ENCODE measurements at places on chromosomes 3 and 15. TPM values are rescaled to one million over a fixed set of nuclear protein-coding genes. Genes with fewer than 3 reads are reported as not detected.

GRCh38 chr3:78614486-78614885 lies 1153.3 kb downstream of the ROBO1 start:
- DNase-seq: no peak

DNA sequence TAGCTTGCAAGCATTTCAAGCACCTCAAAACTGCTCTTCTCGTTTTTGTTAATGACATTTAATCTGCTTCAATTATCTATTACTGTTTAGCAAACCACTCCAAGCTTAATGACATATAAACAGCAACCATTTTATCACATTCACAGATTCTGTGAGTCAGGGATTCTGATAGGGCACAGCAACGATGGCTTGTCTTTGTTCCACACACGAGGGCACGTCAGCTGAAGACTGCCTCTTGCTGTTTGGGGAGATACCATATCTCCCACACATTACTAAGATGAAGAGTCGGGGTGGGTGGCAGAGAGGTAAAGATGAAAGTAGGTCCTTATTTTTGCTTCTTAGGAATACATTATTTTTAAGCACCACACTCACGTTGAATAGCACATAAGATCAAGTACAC lies 19.3 kb downstream of the CPOX start:
- no peak for DNase-seq

Gene PRSS50
- not detected for total RNA-seq

GRCh38 chr3:126034481-126035361 lies 49.2 kb downstream of the SLC41A3 start:
- DNase-seq: no peak

Gene CDCP1
- not detected for total RNA-seq

DNA sequence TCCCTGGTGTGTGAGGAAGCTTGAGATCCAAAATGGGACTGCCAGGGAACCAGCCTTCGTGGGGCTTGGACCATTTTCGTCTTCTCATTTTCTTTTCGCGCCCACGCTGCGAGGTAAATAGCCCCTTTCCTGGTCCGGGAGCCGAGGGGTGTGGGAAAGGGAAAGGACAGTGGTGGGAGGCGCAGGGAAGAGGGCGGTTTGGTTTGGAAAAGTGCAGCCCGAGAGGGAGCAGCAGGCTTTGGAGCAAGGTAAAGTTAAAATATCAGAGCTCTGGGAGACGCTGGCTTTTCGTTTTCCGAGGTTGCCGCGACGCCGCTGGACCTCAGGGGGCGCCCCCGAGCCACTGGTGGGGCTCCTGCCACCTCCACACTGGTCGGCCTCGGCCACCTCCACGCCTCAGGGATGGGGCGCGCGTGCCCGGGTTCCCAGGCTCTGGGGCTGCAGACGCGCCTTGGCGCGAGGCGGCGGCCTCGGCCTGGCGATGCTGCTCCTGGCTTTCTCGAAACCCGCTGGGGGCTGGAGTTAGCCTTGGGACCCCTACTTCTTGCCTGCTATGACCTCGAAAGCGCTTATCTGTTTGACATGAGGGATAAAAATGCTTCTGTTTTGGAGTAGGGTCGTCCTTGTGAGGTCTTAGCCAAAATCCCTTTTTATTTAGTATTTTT lies 3.2 kb downstream of the PTPRG start:
- DNase-seq: peak; percentile 34

DNA sequence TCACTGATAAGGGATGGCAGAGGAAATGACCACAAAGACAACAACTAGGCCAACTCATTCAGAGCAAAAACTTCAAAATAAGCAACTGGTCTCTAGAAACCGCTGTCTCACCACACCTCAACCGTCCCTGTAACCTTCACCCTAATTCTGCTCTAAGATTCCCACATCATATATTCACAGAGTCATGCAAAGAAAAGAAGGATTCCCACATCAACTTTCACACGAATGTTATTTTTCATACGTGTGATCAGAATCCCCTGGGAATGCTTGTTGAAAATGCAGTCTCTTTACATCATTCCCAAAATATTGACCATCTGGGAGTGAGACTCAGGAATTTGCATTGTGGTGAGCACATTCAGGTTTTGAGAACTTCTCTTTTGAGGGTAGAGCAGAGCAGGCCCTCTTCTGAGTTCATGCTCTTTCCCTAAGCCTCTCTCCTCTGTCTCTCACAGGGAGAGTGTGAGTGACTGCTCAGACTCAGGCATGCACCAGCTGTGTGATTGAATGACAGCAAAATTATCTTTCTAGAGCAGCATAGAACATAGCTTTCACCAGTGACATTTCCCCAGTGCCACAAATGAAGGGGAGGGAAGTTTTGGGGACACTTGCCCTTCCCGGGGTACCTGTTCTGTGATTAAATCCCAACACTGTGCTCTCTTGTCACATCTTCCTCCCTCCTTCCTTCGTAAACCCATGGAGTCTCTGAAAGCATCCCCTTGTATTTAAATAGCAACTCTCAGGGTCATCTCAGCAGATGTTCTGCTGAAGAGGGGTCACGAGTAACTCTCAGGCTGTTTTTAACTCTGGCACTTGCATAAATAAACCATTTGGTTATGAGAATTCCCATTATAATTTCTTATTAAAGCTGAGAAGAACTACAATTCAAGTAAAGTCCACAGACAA lies 170.9 kb downstream of the PLCL2 start:
- no peak for DNase-seq

DNA sequence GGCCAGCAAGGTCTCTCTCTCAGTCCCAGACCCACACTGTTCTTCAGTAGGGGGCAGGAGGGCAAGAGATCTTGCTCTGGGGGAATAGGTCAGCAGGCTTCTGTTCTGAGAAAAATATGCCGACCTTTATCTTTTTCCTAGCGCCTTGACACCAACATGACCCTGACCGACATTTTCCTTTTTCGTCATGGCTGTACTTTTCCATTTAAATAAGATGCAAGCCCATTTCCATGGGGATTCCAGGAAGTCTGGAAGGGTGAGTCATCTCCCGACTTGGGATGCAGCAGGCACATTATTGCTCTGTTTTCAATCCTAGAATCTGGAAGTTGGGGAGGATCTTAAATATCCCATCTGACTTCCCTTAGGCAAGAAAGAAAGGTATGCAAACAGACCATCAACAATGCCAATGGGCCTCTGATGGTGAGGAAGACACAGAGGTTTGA lies 261.5 kb upstream of the LRTM1 start:
- DNase-seq: peak; percentile 7

- no peak for DNase-seq
Observed at GRCh38 chr3:149848238-149848637, 35.2 kb downstream of the RNF13 start.
